MCF 10A (cell line): ENCODE measurements at places on chromosomes 5 and 9. TPM values are rescaled to one million over a fixed set of nuclear protein-coding genes. Genes with fewer than 3 reads are reported as not detected.

The PCYOX1L gene
- 7.7 and 8.0 TPM in 2 replicates for total RNA-seq

The PCDHA9 gene
- total RNA-seq = 0.25 and 0.28 TPM in 2 replicates

The CDO1 gene
- total RNA-seq = 0.42 and 0.44 TPM in 2 replicates

The N4BP3 gene
- 0.33 and 0.56 TPM in 2 replicates for total RNA-seq

The FRMPD1 gene
- total RNA-seq = not detected in 2 replicates

The TMEM252 gene
- not detected in 2 replicates for total RNA-seq

The HACD4 gene
- total RNA-seq = not detected in 2 replicates

The GPX3 gene
- total RNA-seq = not detected in 2 replicates

The OR2K2 gene
- not detected in 2 replicates for total RNA-seq

The SPATA31A6 gene
- not detected in 2 replicates for total RNA-seq

The PCDHB15 gene
- 0.91 and 1.2 TPM in 2 replicates for total RNA-seq

The SH3TC2 gene
- 6.2 and 7.2 TPM in 2 replicates for total RNA-seq

The ZNF354C gene
- total RNA-seq = 3.9 and 4.6 TPM in 2 replicates

The LPCAT1 gene
- total RNA-seq = 17.1 and 22.6 TPM in 2 replicates

The OBP2B gene
- not detected in 2 replicates for total RNA-seq

The CNTFR gene
- not detected in 2 replicates for total RNA-seq

The SLC6A3 gene
- total RNA-seq = not detected in 2 replicates

The KCTD16 gene
- total RNA-seq = 0.16 and 0.20 TPM in 2 replicates

The LCN9 gene
- total RNA-seq = not detected in 2 replicates

The CDC14B gene
- 7.0 and 9.3 TPM in 2 replicates for total RNA-seq
